ENCODE measurements at places on chromosomes 12 and 14.
A peak's percentile ranks its signal among the peaks of the same experiment; 100 is the strongest.

DNA sequence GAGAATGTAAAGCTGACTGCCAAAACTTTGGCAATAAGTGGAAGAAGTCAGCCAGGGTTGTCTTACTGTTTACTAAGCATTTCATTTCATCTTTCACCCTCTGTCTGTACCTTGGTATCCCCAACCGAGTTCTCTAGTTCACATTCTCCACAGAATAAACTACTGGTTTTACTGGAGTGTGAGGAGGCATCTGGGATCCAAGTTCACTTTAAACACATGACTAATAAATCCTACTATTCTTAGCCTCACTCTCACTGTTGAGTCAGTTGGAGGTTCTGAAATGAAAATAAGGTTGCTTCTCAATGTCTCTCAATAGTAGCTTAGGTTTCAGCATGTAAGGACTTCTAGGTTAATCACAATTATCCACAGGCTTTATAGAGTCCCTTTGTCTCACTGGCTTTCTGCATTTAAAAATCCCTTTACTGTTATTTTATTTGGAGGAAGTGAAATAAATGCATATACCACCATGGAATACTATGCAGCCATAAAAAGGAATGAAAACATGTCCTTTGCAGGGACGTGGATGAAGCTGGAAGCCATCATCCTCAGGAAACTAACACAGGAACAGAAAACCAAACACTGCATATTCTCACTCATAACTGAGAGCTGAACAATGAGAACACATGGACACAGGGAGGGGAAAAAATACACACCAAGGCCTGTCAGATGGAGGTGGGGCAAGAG lies 95.8 kb downstream of the EPS8 start:
- no peak for DNase-seq

DNA sequence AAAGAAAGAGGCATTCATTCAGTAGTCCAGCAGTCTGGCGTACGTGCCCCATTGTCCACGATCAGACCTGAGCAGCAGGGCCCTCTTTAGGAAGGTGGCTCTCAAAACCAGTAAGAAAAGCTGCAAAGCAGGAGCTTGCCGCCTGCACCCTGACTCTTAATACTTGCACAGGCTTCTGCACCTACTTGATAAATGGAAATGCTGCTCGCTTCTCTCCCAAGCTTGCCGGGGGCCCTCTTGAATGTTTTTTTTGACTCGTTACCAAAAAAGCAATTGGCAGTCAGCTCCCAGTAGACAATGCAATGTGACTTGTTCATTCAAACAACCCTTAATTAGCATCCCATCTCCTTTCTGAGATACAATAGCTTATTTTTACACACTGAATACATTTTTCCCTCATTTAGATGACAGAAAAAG lies 27.2 kb upstream of the PTPRB start:
- peak; percentile 40 for DNase-seq

DNA sequence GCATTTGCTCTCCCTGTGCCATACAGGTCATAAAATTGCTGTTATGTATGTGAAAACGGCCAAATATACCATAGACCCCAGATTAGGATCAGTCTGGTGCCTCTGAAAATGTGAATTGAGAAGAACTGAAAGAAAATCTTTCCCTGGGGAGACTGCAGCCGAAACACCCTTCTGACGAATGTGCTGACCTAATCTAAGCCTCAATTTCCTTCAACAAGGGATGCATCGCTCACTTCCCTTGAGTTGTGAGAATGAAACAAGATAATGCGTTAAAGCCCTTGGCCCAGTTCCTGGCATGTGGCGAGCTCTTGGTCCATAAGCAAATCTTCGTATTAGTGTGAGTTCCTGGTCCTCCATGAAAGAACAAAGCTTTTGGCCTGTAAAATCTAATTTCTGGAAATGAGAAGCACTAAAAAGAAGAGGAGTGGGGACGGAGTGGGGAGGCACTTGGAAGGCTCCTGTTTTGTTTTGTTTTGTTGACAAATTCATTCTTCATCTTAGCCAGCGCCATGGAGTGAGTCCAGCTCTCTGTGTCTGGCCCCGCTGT lies 49.5 kb upstream of the RTRAF start:
- DNase-seq, result no peak

DNA sequence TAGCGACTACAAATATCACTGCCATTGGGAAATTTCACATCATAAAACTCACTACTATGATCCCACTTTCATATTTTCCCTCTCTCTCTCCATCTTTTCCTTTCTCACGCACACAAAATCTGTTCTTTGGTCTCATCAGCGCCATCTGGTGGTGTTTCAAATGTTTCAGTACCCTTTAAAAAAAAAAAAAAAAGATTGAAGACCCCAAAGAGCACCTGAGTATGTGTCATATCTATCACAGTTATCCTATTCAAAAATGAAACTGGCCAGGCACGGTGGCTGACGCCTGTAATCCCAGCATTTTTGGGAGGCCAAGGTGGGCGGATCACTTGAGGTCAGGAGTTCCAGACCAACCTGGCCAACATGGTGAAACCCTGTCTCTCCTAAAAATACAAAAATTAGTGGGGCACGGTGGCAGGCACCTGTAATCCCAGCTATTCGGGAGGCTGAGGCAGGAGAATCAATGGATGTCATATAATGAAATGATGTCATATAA lies 72.4 kb downstream of the TTC9 start:
- DNase-seq, result peak; percentile 75

DNA sequence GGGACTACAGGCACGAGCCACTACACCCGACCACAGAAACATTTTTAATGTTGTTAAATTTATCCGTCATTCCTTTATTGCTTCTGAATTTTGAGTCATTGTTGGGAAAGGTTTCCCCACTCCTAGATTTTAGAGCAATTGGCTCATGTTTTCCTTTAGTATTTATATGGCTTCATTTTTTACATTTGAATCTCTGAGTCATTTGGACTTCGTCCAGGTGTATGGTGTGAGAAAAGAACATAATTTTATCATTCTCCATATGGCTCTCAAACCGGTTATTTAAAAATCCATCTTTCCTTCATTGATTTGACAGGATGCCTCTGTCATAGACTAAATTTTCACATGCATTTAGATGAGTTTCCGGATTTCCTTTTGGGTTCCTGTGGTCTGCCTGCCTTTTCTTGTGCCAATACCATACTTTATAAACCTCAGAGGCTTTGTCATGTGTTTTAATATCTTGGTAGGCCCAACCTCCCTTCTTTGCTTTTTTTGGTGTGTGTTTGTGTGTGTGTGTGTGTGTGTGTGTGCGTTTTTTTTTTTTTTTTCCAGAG lies 30.9 kb downstream of the LRTM2 start:
- no peak for DNase-seq

- no peak for DNase-seq
Observed at GRCh38 chr12:118358008-118358359, 14.7 kb downstream of the TAOK3 start.

DNA sequence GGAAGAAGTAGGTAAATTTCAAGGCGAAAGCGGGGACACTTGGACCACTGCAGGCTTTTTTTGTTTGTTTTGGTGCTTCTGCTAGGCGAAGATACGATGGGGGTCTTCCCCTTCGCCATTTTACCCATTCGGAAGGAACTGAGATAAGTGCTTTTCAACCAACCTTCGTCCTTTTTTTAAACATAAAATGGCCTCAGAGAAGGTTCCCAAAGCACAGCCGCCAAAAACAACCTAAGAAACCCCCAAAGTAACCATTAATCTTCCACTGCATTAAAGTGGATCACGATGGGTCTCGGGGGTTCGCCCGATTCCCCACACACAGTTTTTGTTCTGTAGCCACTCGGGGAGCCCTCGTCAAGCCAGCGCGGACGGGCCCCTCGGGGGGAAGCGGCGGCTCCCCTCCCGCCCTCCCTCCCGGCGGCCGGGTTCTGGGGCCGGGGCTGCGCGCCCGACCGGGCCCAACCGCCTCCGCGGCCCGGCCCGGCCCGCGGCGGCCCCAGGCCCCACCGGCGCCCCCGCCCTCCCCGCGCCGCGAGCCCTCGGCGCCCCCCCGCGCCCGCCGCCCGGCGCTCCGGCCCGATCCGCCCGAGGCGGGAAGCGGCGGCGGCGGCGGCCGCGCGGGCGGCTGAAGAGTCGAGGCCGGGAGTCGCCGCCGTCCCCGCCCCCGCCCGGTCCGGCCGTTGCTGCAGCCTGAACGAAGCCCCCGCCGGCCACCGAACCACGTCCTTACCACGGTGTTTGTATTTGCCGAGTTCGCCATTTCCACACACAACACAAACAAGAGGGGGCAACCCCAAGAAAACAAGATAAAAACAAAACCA lies 790 bp downstream of the GTF2A1 start:
- DNase-seq, result peak; percentile 75

- DNase-seq, result peak; percentile 21
Observed at GRCh38 chr12:108689314-108690190, 41.8 kb downstream of the CORO1C start.

GRCh38 chr12:58668871-58669270 lies 251.4 kb downstream of the LRIG3 start:
- no peak for DNase-seq

Data from NCI-H1092 treated with DMSO at 0.1 percent for 48 hours (cell line).